ENCODE measurements at places on chromosomes 12 and 14. TPM values are rescaled to one million over a fixed set of nuclear protein-coding genes. Genes with fewer than 3 reads are reported as not detected.

The PLBD1 gene
- 0.95 TPM for total RNA-seq

The TSPAN31 gene
- 56.4 TPM for total RNA-seq

The GDF11 gene
- 4.5 TPM for total RNA-seq

The SPIC gene
- not detected for total RNA-seq

The PMEL gene
- total RNA-seq = 1.3 TPM

The PLEKHH1 gene
- total RNA-seq = 0.34 TPM

The DLST gene
- total RNA-seq = 53.6 TPM

The TSPAN8 gene
- total RNA-seq = not detected

The PRR4 gene
- 0.32 TPM for total RNA-seq

The OR4Q2 gene
- total RNA-seq = not detected

The FLRT2 gene
- total RNA-seq = 0.77 TPM

The RPGRIP1 gene
- not detected for total RNA-seq

The TMEM63C gene
- total RNA-seq = 0.32 TPM

The ACOT6 gene
- total RNA-seq = not detected

The ZC2HC1C gene
- 1.5 TPM for total RNA-seq

The C12orf50 gene
- not detected for total RNA-seq

The MGAT4C gene
- total RNA-seq = not detected

The SLC4A8 gene
- 7.6 TPM for total RNA-seq

The LRRC43 gene
- total RNA-seq = 1.6 TPM

The SMCO3 gene
- total RNA-seq = not detected

The GPR162 gene
- total RNA-seq = 5.8 TPM

The DIP2B gene
- 15.5 TPM for total RNA-seq

The LALBA gene
- total RNA-seq = not detected

The FAIM2 gene
- total RNA-seq = 3.3 TPM

The POP5 gene
- total RNA-seq = 61.9 TPM

The TGM1 gene
- total RNA-seq = 0.16 TPM

The RERG gene
- not detected for total RNA-seq
